ENCODE measurements at places on chromosomes 5 and 9.

- no peak for DNase-seq
Measured at GRCh38 chr5:53369681-53370080, 110.7 kb upstream of the FST start.

DNA sequence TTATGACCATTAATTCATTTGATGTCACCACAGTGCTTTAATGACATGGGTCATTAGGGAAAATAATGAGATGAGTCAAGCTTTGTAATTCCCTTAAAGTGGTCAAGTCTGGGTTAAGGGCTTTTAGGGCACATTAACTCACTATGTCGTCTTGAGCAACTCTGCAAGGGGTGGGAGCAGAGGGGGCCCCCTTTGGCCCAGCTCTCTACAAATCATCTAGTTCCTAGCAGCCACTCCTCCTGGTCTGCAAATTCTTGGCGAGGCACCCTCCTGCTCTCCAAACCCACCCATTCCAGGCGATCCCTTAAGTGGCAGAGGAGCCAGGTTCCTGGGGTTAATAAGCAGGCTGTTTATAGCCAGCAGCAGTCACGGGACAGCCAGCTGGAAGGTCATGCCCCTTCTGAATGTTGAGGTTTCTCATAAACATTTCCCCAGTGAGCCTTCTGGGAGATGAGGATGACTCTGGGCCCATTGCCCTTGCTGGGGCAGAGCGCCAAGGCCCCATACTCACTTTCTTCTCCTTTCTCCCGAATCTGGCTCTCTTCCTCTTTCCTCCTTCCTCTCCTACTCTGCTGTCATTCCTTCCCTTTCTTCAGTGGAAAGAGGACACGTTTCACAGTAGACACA, 14.3 kb upstream of the GPX3 start:
- no peak for DNase-seq

- no peak for DNase-seq
Measured at GRCh38 chr5:38426490-38426889, 130.0 kb downstream of the LIFR start.

GRCh38 chr9:84271921-84272556, 68.5 kb downstream of the SLC28A3 start:
- no peak for DNase-seq

- DNase-seq: no peak
Measured at GRCh38 chr9:33044677-33045282, 19.7 kb downstream of the DNAJA1 start.

DNA sequence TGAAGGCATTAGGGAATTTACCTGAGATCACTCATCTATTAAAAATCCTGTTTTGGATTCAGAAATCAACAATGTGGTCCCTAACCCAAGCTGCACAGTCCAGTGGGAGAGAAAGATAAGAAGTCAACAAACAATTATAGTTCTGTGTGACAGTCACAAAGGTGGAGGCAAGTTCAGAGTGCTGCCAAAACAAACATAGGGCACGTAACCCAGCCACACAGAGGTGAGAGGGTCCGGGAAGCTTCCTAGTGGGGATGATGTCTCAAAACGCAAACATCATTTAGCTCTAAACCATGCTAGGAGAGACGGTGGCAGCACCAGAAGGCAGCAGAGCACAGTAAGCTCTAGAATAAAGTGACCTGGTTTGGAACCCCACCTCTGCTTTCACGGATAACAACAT, 158.9 kb downstream of the MAPKAP1 start:
- DNase-seq: no peak

DNA sequence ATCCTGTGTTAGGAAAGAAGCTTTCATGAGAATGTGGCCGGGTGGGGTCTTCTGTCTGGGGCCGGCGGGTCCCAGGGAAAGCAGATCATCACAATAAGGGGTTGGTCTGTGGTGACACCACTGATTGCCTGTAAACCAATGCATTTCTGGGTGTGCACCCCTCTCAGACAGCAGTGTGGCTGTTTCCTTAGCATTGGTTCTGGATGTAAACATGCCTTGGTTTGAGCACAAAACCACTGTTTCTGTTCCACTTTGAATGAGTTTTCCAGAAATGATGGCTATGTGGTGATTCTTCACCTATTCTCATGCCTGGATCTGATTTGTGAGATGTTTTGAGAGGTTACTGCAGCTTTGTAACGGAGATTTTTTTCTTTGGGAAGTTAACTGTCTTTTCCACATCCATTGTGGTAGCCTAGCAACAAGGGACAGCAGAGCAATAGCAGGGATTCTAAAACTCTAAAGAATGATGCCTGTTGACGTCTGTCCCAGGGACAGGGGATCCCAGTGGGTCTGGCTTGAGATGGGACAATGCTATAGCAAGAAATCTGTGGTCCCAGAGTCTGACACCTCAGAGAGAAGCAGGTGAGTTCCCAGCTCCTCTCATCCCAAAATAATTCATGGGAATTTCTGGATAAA, at the start of gene CCDC192:
Gene CCDC192, plus strand, starts transcription at position 466 of the 636 bp plus-strand sequence. Its CDS starts 55 bp downstream, at position 521.
- DNase-seq: no peak

- no peak for DNase-seq
Measured at GRCh38 chr5:71788794-71789193, 69.7 kb downstream of the CARTPT start.

- DNase-seq: peak; percentile 66
Measured at GRCh38 chr5:132103332-132103951, 29.9 kb downstream of the CSF2 start.

All from effector memory CD4-positive, alpha-beta T cell (primary cell).